COLO829 (cell line): ENCODE measurements at places on chromosomes 5 and 9.
A peak's percentile ranks its signal among the peaks of the same experiment; 100 is the strongest.

GRCh38 chr5:54401515-54401914, 54.0 kb upstream of the HSPB3 start:
- DNase-seq = no peak

- peak; percentile 74 for DNase-seq
Observed at GRCh38 chr5:133032852-133033742, 6.7 kb upstream of the ZCCHC10 start.

- DNase-seq = no peak
Observed at GRCh38 chr9:35001285-35001677, 11.7 kb downstream of the DNAJB5 start.

- DNase-seq = no peak
Observed at GRCh38 chr5:42614509-42614908, 142.1 kb upstream of the CCDC152 start.

DNA sequence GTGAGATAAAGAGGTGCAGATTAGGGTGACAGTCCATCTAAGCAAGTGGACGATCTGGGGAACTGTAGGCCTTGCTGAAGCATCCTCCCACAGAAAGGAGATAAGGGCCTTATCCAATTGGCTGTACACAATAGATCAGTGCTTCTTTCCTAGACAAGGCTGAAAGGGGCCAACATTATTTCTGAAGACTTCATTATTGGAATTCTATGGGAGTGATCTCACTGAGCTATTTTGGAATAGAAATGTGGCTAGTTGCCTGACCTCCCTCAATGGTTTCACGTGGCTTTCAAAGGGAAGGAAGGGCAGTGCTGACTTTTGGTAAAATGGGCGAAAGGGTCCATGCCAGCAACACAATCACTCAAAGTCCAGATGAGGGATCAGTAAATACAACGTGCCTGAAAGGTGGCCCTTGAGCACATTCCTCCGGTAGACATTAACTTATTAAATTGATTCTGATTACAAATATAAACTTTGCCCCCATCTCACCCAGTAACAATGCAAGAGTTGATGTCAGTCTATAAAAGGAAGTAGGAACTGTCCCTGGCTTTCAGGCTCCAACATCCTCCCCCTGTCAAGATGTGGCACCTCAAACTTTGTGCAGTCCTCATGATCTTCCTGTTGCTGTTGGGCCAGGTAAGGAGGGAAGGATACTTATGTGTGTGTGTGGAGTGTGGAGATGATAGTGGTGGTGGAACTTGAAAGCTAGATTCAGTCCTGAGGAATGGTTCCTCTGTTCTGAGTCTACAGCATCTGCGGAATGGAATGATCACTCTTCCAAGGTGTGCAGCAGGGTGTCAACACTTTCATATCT, at the start of gene LEAP2:
Gene LEAP2 (plus strand): TSS at position 550 of the 811 bp plus-strand sequence. CDS start 27 bp downstream, at position 577.
- DNase-seq = no peak

GRCh38 chr9:79165020-79165780, 406.6 kb upstream of the TLE4 start:
- DNase-seq = peak; percentile 51

DNA sequence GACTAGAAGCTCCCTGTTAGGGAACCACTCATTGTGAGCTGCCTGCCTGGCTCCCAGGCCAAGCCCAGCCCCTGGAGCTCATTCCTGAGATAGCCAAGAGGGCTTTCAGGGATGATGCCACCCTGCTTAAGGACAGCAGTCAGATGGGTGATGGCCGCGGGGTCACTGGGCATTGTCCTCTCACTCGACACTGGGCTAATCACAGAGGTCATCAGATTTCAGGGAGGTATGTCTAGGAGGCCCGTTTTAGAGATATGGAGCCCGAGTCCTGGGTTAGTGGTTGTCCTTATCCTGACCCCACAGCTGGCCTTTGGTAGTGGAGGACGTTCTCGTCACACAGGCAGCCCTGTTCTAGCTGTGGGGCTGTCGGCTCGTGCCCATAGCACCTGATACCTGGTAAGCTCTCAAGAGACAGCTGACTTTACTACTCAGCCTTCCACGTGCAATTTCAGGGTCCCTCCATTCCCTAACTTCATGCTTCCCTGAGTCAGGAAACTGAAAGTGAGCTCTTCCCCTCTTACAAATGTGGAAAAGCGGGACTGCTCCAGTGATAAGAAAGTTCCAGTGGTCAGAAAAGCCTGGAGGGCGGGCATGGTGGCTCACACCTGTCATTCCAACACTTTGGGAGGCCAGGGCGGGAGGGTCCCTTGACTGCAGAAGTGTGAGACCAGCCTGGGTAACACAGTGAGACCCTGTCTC, 7.1 kb upstream of the PTGES start:
- no peak for DNase-seq

DNA sequence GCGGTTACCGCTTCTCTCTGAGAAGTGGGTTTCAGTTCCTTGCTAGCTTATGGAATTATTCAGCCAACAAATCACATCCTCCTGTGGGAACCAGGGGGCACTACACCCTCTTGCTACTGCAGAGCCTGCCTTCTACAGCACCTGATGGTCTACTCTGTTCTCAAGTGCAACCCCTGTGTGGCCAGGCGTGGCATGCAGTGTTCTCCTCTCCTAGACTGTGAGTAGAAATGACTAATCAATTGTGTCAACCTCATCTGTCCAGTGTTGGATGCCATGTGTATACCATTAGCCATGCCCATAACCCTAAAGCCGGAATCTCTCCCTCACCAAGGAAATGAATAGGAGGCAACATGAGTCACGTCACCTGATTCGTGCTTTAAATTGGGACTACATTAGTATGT, 117.2 kb upstream of the LIFR start:
- no peak for DNase-seq

DNA sequence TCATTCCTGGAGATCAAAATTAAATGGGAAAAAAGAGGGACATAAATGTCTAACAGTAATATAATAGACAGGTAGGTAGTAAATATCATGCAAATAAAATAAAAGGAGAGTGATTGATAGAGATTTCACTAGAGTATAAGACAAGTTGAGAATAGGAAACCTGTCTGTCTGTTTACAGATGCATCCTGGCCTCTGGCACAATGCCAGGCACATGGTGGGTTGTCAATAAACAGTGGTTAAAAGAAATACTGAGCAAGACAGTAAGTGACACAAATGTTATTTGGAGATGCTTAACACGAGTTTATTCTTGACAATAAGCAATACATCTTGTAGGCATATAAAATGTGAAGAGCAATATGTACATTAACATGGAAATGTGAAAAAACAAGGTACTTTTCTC, 33.3 kb downstream of the RICTOR start:
- no peak for DNase-seq
